ENCODE measurements at places on chromosomes 1 and 21.

DNA sequence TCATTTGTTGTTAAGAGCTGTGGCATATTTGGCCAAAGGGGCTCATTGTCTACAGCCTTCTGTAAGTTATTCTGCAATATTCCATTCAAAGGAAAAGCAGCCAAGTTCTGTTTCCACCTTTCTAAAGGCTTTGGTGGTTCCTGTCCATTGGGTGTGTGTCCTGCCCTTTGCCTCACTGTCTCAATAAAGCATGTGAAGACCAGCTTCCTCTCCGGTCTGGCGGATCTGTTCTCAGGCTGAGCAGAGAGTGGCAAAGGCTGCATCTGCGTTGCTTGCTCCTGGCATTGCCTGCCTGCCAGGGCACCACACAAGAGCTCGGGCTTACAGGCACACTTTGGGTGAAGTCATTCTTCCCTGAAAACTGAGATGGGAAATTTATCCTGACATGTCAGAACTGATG is 34.9 kb downstream of the ST6GALNAC3 start:
- DNase-seq = no peak

GRCh38 chr1:82614090-82614489 is 813.4 kb downstream of the ADGRL2 start:
- DNase-seq = no peak

GRCh38 chr1:63024132-63024531 is 240.2 kb downstream of the ATG4C start:
- no peak for DNase-seq

DNA sequence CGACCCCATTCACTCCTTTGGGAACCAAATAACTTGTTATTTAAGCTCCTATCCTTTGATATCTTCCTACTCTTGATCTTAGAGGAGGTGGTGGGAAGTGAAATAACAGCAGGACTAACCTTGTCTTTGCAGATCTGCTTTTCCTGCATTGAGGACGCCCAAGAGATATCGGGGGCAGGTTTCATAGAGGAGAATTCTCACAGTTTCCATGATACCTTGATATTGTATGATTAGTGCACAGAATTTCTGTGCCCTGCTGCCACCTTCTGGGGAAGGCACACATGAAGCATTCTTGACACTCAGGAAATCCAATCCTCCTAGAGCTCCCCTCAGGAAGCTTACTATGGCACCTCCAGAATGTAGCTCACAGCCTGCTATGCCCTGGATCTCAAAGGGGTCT is 1.6 kb downstream of the CD1B start:
- DNase-seq = no peak
